Natural killer cell treated with Interleukin-12 subunit alpha and Interleukin-12 subunit beta and Interleukin-15 and Interleukin-18, amount 100 ng/mL, for 72 hours (primary cell): ENCODE measurements at places on chromosomes 3 and 15. TPM values are rescaled to one million over a fixed set of nuclear protein-coding genes. Genes with fewer than 3 reads are reported as not detected.
A peak's percentile ranks its signal among the peaks of the same experiment; 100 is the strongest.

- H3K27me3 ChIP-seq, result no peaks in the 10 kb centered on the region
- H3K4me1 ChIP-seq, result peaks cover 7% of the 10 kb centered on the region
- H3K4me3 ChIP-seq, result no peak overlapping the region
- peaks cover 5% of the 10 kb centered on the region for H3K36me3 ChIP-seq
- DNase-seq, result no peak
Observed at GRCh38 chr3:171788546-171789351, 21.5 kb downstream of the PLD1 start.

DNA sequence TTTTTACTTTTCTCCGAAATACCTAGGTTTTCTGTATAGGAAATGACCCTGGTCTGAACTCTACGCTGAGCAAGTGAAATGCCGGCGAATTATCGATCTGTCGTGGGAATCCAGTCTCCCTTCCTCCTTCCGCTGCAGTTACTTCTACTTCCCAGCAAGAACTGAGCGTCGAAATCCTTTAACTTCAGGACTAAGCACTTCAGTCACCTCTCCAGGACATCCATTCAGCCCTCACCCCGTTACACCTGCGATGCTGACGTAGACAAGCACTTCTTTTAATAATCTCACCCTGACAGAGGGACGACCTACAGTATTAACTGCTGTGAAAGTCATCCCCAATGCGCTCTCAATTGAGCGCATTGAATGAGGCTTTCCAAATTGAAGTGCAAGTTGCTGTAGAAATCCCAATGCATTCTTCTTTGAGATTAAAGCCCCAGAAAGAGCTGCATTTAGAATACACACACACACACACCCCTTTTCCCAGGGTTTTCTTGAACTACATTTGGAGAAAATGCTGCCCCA, 1.3 kb downstream of the TOP2B start:
- H3K27me3 ChIP-seq, result no peaks in the 10 kb centered on the region
- DNase-seq, result no peak
- peaks cover 11% of the 10 kb centered on the region for H3K36me3 ChIP-seq
- H3K4me1 ChIP-seq, result peaks cover 43% of the 10 kb centered on the region
- H3K27ac ChIP-seq, result peak overlapping the region; percentile 96

- no peak for DNase-seq
- H3K27me3 ChIP-seq, result peaks cover 4% of the 10 kb centered on the region
- H3K4me1 ChIP-seq, result peaks cover 17% of the 10 kb centered on the region
Observed at GRCh38 chr3:138332472-138333073, 2.9 kb upstream of the NME9 start.

- H3K4me3 ChIP-seq, result no peak overlapping the region
- peaks cover 5% of the 10 kb centered on the region for H3K36me3 ChIP-seq
- no peaks in the 10 kb centered on the region for H3K27me3 ChIP-seq
- no peak overlapping the region for H3K27ac ChIP-seq
- DNase-seq, result no peak
Observed at GRCh38 chr3:171240504-171240835, 213.9 kb upstream of the SLC2A2 start.

GRCh38 chr3:116020989-116021388, 397.7 kb downstream of the GAP43 start:
- H3K27me3 ChIP-seq, result no peaks in the 10 kb centered on the region
- H3K36me3 ChIP-seq, result no peaks in the 10 kb centered on the region
- no peak overlapping the region for H3K27ac ChIP-seq
- no peak for DNase-seq

DNA sequence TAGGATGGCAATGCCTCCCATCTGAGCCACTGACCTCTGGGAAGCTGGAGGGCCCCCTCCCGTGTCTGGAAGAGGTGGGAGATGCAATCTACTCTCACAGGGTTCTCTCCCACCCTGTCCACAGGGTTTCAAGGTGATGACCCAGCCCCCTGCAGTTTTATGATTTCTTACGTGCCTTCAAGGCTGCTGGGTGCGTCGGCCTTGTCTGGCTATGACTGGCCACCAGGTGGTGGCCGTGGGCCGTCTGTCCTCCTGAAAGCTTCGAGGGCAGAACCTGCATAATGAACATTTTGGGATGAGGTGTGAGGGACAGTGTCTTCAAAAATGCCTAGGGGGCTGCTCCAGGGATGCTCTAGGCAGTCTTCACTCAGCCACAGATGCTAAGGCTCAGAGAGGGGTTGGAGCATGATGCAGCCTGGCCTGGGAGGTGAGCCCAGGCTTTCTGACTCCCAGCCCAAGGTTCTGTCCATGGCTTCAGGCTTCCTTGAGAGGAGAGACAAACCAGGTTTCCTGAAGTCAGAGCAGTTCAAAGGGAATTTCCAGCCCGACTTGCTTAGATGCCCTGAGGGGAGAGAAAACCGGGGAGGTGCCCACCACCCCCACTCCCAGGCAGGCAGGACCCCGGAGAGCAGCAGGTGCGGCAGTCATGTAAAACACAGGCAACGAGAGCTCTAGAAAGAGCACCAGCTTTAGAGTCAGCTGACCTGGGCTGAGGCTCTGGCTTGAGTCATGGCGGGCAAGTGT, 18.7 kb downstream of the ISG20 start:
- H3K36me3 ChIP-seq, result no peaks in the 10 kb centered on the region
- no peak for DNase-seq
- H3K27ac ChIP-seq, result peak overlapping the region; percentile 50
- no peaks in the 10 kb centered on the region for H3K27me3 ChIP-seq
- no peak overlapping the region for H3K4me3 ChIP-seq

GRCh38 chr15:69590201-69590710, 137.6 kb downstream of the RPLP1 start:
- no peak overlapping the region for H3K27ac ChIP-seq
- no peaks in the 10 kb centered on the region for H3K36me3 ChIP-seq
- H3K27me3 ChIP-seq, result peaks cover 13% of the 10 kb centered on the region
- no peak overlapping the region for H3K4me3 ChIP-seq
- H3K4me1 ChIP-seq, result peaks cover 5% of the 10 kb centered on the region

- peak overlapping the region; percentile 52 for H3K27ac ChIP-seq
- H3K36me3 ChIP-seq, result peaks cover 30% of the 10 kb centered on the region
- no peak for DNase-seq
- peaks cover 36% of the 10 kb centered on the region for H3K4me1 ChIP-seq
Observed at GRCh38 chr3:177039490-177040274, 157.6 kb downstream of the TBL1XR1 start.

GRCh38 chr3:88343264-88343663, 193.5 kb downstream of the C3orf38 start:
- H3K36me3 ChIP-seq, result no peaks in the 10 kb centered on the region
- H3K27ac ChIP-seq, result no peak overlapping the region
- H3K27me3 ChIP-seq, result no peaks in the 10 kb centered on the region
- no peak for DNase-seq

DNA sequence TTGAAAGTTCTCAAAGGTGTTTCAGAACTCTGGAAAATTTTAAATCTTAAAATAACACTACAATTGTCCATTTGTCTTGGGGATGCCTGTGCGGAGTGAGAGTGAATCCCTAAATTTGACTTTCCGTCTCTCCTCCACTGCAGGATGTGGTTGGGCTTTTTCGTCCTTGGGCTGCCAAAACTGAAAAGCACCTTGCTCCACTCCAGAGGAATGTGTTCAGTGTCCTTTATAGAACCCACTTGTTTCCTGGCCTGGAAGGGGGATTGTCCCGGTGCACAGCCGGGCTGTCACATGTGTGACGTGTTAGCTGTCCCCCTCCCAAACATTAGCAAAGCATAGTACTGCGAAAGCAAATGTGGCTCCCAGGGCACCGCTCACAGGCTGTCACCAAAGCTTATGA, 69.6 kb upstream of the ATP10A start:
- H3K27me3 ChIP-seq, result peaks cover 14% of the 10 kb centered on the region
- no peak overlapping the region for H3K4me3 ChIP-seq
- H3K27ac ChIP-seq, result no peak overlapping the region

DNA sequence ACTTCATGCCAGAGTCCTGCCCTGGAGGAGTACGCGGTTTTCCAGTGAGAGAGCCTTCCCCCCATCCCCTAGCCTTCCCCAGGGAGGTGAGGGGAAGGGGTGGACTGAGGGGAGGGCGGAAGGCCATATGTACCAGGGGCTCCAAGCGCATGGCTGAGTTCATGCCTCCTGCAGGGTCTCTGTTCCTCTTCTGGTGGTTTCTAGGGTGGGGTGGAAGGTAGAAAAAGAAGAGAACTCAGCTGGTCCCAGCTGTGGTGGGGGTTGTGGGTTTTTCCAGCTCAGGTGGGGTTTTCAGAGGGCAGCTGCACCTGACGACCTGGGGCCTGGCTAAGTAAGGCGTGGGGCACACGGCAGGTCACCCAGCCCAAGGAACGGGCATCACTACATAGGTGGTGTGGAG, 10.7 kb upstream of the IQSEC1 start:
- H3K27ac ChIP-seq, result no peak overlapping the region
- H3K4me3 ChIP-seq, result no peak overlapping the region
- peaks cover 16% of the 10 kb centered on the region for H3K4me1 ChIP-seq
- no peaks in the 10 kb centered on the region for H3K36me3 ChIP-seq
- DNase-seq, result no peak

GRCh38 chr15:97061392-97061791, 730.9 kb downstream of the NR2F2 start:
- no peak overlapping the region for H3K27ac ChIP-seq
- no peak overlapping the region for H3K4me3 ChIP-seq
- H3K4me1 ChIP-seq, result no peaks in the 10 kb centered on the region
- H3K36me3 ChIP-seq, result no peaks in the 10 kb centered on the region

DNA sequence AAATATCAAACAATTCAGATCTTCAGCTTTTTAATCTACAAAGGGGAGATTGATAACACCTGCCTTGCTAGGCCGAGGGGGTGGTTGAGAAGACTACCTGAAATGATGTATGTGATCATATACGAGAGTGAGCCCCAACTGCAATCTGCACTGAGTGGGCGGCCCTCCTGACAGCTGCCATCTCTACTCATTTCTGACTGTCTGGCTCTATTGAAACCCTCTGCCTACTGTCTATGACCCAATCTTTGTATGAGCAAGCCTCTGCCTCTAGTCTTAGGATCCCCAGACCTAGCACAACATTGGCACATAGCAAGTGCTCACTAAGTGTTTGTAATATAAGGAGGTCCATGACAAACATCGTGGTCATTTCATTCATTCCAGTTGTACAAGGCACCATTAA, 144.4 kb upstream of the NR2F2 start:
- H3K27me3 ChIP-seq, result peaks cover 36% of the 10 kb centered on the region
- no peaks in the 10 kb centered on the region for H3K36me3 ChIP-seq
- H3K27ac ChIP-seq, result no peak overlapping the region
- no peaks in the 10 kb centered on the region for H3K4me1 ChIP-seq
- no peak for DNase-seq

DNA sequence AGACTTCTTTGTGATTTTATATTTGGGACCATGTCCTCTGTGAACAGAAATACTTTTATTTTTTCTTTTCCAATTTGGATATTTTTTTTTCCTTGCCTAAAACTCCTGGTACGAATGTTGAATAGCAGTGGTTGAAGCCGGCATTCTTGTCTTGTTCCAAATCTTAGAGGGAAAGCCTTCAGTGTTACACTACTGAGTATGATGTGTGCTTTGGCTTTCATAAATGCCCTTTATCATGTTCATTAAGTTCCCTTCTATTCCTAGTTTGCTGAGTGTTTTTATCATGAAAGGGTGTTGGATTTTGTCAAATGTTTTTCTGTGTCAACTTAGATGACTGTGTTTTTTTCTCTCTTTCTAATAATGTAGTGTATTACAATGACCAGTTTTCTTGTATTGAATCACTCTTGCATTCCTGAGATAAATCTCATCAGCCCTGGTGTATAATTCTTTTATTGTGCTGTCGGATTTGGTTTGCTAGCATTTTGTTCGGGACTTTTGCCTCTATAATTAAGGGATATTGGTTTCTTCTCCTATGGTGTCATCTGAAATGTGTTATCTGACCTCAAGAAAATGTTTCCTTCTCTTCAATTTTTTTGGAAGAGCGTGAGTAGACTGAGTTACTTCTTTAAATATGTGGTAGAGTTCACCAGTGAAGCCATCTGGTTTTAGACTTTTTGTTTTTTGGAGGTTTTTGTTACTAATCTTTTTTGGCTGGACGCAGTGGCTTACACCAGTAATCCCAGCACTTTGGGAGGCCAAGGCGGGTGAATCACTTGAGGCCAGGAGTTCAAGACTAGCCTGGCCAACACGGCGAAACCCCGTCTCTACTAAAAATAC, 33.3 kb downstream of the MAP1A start:
- H3K4me3 ChIP-seq, result no peak overlapping the region
- H3K36me3 ChIP-seq, result peaks cover 6% of the 10 kb centered on the region
- no peaks in the 10 kb centered on the region for H3K4me1 ChIP-seq
- DNase-seq, result no peak

DNA sequence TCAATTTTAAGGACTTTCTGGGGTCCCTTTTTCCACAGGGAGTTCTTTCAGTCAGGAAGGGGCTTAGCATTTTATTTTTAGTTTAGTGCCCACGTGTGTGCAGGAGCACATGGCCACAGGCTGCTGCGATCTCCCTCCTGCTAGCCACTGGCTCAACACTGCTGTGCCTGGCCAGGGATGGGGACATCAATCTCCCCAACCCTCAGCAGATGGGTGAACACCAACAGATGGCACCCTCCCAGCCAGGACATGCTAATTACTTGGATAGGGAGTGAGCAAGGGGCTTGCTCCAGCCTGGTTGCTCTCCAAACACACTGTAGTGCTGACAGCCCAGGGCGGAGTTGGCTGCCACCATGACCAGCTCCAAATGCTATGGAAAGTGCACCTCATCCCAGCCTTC, 7.4 kb upstream of the RIOX2 start:
- no peaks in the 10 kb centered on the region for H3K27me3 ChIP-seq
- no peaks in the 10 kb centered on the region for H3K4me1 ChIP-seq
- DNase-seq, result no peak
- H3K4me3 ChIP-seq, result no peak overlapping the region
- no peaks in the 10 kb centered on the region for H3K36me3 ChIP-seq

DNA sequence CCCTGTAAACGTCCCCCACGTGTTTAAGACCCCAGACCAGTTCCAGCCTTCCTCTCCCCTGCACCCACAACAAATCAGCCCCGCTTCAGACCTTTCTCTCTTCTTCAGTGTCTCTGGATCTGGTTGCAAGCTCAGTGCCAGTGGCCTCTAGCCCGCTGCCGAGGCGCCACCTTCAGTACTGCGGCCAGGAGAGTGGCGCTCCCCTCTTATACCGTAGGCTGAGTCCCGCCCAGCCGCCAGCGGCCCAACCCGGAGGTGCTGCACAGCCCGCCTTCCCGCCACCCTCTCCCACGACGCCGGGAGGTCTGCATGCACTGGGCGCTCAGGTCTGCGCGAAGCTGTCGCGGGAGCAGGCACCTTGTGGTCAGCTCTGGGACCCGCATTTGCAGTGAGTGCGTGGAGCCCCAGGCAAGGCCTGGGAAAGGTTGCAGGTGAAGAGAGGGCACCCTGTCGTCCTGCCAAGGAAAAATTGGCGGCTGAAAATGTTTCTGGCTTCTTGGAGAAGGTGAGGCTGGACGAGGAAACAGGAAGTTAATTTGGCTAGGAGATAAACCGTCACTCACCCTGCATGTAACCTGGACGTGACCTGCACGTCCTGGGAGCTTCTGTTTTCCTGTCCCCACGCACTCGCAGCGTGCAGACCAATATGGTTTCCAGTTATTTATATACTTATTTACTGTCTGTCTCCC, at the start of gene C2CD4B:
C2CD4B (minus strand) TSS at position 182 of the 689 bp plus-strand sequence. CDS start 301 bp downstream, outside the sequence.
- H3K27me3 ChIP-seq, result peaks cover 48% of the 10 kb centered on the region
- H3K4me3 ChIP-seq, result peak within 1 kb of the TSS; percentile 56
- H3K36me3 ChIP-seq, result no peaks in the 10 kb centered on the region

GRCh38 chr15:61169275-61169903, 59.7 kb downstream of the RORA start:
- no peak overlapping the region for H3K4me3 ChIP-seq
- H3K4me1 ChIP-seq, result peaks cover 12% of the 10 kb centered on the region
- peak overlapping the region; percentile 3 for H3K27ac ChIP-seq
- no peaks in the 10 kb centered on the region for H3K36me3 ChIP-seq
- H3K27me3 ChIP-seq, result peaks cover 14% of the 10 kb centered on the region

The ST6GAL1 gene
- 179 TPM for total RNA-seq

The CHRM5 gene
- total RNA-seq, result not detected

The TM4SF4 gene
- total RNA-seq, result not detected

The ELP6 gene
- 44.5 TPM for total RNA-seq

The CIDEC gene
- total RNA-seq, result not detected

The RYR3 gene
- total RNA-seq, result not detected

The HRG gene
- total RNA-seq, result not detected

The GOLGA8T gene
- total RNA-seq, result 2.3 TPM
